ENCODE measurements at places on chromosomes 5 and 9. TPM values are rescaled to one million over a fixed set of nuclear protein-coding genes. Genes with fewer than 3 reads are reported as not detected.

DNA sequence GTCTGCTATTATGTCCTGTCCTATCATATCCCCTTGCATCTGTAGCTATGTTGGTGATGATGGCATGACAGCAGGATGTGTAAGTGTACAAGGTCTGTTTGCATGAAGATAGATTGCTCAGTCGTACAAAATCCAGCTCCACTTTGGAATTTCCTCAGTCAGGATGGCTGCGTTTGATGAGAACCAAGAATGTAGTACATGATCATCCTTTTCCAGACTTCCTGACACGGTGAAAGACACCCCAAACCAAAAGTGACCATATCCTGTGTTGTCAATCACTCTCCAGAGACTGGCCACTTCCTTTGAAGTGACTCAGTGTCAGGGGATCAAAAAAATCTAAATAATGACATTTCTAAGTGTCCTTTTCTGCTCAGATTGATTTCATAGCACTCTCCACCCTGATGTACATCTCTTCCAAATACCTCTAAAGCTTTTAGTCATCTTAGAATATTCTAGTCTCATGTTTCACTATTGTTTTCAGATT lies 213.4 kb downstream of the PLK2 start:
- no peak for DNase-seq

The PRR16 gene
- total RNA-seq = not detected

DNA sequence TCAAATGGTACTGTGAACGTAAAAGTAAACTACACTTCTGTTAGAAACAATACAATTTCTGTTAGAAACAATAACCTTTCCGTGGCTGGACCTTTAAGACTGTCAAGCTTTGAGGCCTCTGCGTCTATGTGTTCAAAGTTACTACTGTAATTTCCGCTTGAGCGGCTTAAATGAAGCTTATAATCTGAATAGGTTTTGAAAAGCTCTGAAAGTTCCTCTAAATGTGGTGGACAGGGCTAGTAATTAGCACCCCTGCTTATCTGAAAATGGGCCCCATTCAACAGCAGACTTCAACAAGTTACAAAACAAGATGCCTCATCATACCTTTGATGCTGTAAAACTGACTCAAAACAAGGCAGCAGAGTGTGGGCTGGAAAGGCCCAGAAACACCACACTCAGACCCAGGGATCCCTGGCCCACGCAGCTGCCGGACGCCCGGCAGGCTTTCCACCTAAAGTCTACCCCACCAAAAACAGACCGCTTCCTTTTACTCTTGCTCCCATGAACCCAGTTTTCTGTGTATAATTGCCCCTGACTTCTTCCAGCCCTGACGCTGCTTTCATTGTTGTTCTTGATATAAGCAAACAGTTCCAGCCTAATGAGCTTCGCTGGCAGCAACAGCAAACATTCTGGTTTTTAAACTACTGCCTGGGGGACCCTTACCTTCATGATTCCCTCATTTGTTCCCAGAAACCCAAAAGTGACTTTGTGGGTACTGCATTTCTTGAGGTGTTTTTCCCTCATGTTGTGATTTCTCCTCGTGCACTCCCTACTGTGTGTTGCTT lies 66.7 kb downstream of the TLE1 start:
- no peak for DNase-seq

The ADAMTSL2 gene
- total RNA-seq = 0.20 TPM

The NKD2 gene
- 0.23 TPM for total RNA-seq

GRCh38 chr9:121201045-121201737 lies 478 bp downstream of the RAB14 start:
- peak; percentile 71 for DNase-seq

The ANGPTL2 gene
- not detected for total RNA-seq

DNA sequence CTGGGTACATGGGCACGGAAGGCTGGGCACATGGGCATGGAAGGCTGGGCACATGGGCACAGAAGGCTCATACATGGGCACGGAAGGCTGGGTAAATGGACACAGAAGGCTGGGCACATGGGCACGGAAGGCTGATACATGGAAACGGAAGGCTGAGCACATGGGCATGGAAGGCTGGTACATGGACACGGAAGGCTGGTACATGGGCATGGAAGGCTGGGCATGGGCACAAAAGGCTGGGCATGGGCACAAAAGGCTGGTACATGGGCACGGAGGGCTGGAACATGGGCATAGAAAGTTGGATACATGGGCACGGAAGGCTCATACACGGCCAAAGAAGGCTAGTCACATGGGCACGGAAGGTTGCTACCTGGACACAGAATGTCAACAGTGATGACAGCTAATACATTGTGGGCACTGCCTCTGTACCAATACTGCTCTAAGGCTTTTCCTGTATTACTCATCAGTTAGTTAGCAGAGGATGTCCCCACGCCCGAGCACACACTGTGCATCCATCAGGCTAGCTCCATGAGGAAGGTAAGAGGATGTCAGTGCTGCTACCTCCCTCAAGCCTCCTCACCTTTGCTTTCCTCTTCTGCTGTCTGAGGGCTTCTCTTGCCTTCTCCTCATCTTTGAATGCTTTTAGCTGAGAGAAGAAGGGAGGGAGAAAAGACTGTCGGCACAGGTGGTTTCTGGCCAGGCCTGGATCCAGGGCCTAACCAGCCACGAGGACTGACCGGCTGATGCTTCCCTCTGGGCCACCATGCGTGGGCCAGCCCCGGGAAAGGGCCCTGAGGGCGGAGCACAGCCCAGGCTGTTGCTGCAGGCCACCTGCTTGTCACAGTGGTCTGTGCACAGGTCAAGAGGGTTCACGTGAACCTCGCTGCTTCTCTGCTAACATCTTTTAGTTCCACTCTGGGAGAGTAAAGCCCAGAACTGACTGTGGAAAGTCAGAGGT lies 14.3 kb downstream of the GPX3 start:
- DNase-seq = no peak

- no peak for DNase-seq
These were observed 210.3 kb upstream of the TBC1D2 start for GRCh38 chr9:98465799-98466198.

- no peak for DNase-seq
These were observed 163.8 kb upstream of the SLC28A3 start for GRCh38 chr9:84504360-84504759.

The LCN10 gene
- total RNA-seq = 1.00 TPM

GRCh38 chr9:100554935-100555401 lies 22.9 kb upstream of the CAVIN4 start:
- DNase-seq = no peak

DNA sequence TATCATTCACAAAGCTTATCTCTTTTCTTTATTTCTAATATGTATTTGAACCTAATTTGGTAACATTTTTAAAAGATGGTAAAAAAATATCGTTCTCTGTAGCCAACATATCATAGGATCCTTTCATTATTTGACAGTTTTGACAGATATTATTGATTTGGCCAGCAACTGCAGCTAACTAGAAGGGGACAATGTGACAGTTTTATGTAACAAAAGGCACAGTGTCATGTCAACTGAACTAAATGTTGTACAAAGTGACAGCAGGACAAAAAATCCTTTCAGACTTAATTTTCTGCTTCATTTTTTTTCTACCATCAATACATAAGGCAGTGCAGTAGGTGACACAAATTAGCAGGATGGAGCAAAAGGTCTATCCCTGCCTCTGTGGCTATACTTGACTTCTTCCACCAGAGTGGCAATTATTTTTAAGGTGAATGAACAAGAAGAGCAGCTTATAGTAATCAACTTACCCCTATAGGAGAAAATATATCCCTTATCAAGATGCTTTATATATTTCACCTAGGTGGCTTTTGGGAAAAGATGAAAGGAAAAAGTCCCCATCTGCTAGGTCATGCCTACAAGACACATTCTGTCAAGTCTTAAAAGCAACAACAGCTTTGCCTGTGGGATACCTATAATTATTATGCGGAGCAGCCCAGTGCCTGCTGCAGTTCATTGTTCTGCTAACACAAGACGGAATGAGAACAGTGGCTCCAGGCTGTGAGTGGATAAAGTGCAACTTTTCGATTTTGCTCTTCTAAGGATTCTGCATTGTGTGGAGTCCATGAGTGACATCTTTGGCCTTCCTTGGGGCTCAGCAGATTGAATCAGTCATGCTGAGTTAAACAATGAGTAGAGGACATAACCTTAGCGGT lies 694.9 kb downstream of the ISL1 start:
- DNase-seq = no peak

- no peak for DNase-seq
These were observed 80.5 kb upstream of the PPP1R26 start for GRCh38 chr9:135399000-135399649.

GRCh38 chr5:100761192-100761591 lies 141.9 kb downstream of the ST8SIA4 start:
- DNase-seq = no peak

The C9 gene
- not detected for total RNA-seq

The PCDHB3 gene
- total RNA-seq = not detected

GRCh38 chr5:58680503-58680902 lies 97.6 kb downstream of the RAB3C start:
- DNase-seq = no peak

- DNase-seq = no peak
These were observed 455.3 kb upstream of the TUSC1 start for GRCh38 chr9:26133537-26133936.

DNA sequence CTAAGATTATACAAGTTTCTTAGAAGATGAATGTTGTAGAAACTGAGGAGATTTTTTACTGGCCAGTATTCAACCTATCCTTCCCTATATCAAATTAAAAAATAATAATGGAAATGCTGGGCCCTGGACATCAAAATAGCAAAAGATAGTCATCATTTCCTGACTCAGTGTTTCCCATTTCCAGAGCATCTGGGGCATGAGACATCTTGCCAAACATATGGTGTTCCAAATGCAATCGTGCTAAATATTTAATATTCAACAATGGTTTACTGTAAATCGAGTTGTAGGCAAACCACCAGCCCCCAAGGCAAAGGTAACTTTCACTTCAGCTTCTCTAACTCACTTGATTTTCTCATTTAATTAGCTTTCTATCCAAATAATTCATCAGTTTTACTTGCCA lies 152.9 kb downstream of the FRMD3 start:
- no peak for DNase-seq

- no peak for DNase-seq
These were observed 100.2 kb downstream of the SLC25A46 start for GRCh38 chr5:110838961-110839360.

DNA sequence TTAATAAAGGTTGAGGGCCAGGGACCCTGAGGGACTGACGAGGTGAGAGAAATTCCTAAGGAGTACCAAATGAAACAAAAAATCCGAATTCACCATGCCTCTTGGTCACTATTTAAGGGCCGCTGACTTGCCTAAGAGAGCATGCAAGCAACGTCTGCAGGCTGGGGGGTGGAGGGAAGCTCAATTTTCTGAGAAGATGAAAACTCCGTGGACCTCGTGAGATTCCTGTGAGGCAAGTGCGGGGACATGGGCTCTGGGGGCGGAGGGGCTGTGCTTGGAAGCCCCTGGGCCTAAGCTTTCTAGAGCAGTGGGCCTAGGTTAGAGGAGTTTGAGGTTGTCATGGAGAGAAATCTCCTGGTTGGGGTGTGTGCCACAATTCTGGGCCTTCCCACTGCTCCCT lies 27.5 kb downstream of the NTRK2 start:
- no peak for DNase-seq

DNA sequence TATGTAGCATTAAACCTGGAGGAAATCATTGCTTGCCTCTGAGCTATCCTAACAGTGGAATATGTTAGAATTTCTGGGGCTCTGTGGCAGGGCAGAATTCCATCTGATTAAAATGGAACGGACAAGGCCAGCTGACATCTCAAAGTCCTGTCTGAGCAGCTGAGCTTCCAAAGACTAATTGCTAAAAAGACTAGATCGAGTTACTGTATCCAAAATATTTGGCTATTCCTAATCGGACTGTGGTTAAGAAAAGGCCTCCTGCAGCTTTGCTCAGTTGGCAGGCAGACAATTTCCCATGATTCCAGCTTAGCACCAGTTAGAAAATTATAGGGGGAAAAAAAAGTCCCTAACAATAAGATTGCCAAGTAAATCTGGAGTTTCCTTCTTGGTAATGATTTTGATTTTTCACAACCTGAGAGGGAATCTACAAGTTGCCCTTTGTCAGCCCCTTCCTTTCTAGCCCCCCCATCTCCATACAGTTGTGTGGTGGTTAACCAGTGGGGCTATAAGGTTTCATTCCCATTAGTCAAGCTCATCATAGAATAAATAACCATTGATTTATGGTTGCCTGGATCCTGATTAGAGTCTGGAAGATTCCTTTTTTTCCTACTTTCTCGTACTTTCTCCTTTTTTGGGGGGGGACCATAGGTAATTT lies 26.4 kb downstream of the PTGR1 start:
- no peak for DNase-seq

DNA sequence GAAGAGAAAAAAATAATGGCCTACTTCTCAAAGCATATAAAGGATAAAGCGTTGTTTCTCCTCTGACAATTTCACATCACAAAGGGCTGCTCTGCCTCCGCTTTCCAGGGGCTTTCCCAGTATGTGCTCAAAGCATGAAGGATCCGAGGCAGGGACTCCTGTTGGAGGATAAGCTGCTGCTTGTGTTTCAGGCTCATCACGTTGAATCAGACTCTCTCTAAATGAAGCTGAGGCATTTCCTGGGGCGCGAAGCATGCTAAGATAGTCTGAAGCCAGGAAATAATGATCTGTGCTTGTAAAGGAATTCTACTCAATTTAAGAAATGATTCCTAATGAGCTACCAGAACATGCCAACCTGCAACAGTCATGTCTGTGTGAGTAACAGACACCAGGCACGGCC lies 97.5 kb downstream of the MARCHF11 start:
- no peak for DNase-seq

The ZBED3 gene
- 3.6 TPM for total RNA-seq

The FBP2 gene
- not detected for total RNA-seq

DNA sequence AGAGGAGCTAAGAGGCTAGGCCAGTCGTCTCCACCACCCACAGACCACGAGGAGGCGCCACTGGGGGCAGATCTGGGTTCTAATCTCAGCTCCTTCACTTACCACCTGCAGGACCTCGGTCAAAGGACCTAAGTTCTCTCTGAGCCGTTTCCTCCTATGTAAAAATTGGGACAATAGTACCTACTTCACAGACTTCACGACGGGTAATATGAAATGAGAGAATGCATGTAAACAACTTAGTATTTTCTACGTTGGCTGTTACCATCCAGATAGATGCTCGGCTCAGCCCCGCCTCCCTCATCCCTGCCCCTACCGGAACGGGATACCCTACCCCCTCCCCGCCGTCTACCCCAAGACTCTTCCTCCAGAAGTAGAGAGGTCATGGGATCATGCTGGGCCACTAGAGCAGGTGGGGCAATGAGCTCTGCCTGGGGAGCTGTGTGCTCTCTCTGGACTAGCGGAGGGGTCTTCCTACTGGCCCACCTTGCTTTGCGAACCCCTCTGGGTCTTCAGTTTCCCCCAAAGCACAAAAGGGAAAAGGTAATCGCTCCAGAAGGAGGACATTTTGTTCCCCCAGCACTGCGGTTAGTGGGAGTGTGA lies 541 bp downstream of the GNPDA1 start:
- DNase-seq = peak; percentile 64

DNA sequence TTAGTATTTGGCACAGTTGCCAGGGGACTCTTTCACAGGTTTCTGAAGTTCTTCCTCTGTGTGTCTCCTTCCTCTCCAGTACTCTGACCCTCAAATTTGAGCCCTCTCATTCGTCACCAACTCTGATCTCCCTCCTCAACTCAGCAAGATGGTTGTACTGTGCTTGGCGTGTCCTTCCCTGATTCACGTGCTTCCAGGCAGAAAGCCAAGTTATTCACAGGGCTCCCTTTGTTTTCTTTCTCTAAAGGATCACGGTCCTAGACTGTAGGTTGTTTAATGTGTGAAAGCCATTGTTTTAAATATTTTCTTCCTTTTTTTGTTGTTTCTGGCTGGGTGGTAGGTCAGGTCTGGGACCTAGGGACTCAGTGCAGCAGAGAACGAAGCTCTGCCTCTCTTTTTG lies 142.9 kb downstream of the DMAC1 start:
- no peak for DNase-seq

The KLF9 gene
- total RNA-seq = 16.2 TPM
